ENCODE measurements at places on chromosomes 11 and 22.

- DNase-seq = no peak
Observed at GRCh38 chr11:65611758-65612603, 2.0 kb downstream of the MAP3K11 start.

- no peak for DNase-seq
Observed at GRCh38 chr22:23533328-23533762, 46.7 kb downstream of the IGLL1 start.

GRCh38 chr11:28003615-28004014 lies 104.3 kb downstream of the KIF18A start:
- DNase-seq = no peak

GRCh38 chr11:31824879-31825837 lies 14.0 kb upstream of the PAX6 start:
- DNase-seq = no peak

- no peak for DNase-seq
Observed at GRCh38 chr11:2144544-2145248, 5.5 kb upstream of the IGF2 start.

- no peak for DNase-seq
Observed at GRCh38 chr11:73295241-73295995, 12.7 kb upstream of the ARHGEF17 start.

GRCh38 chr11:116814502-116814901 lies 8.6 kb downstream of the APOA4 start:
- DNase-seq = no peak

GRCh38 chr11:123977731-123978347 lies at the start of gene OR10S1:
Gene OR10S1 (minus strand): TSS chr11:123977781. CDS start chr11:123977664, 117 bp downstream.
- no peak for DNase-seq

- DNase-seq = no peak
Observed at GRCh38 chr11:47724041-47724729, 9.0 kb upstream of the AGBL2 start.

DNA sequence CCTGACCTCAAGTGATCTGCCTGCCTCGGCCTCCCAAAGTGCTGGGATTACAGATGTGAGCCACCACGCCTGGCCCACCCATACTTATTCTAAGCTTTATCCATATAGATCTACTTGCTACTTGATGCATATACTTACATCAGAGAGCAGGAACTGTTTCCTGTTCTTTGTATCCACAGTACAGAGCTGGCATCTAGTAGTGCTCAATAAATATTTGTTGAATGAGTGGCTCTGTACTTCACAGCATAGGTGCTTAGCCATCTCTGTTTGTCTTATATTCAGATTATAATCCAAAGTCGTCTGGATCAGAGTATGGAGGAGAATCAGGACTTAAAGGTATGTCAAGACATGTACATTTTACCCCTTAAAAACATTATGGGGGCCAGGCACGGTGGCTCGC lies 38.6 kb upstream of the DLAT start:
- no peak for DNase-seq

GRCh38 chr11:78420796-78421209 lies 3.2 kb upstream of the GAB2 start:
- no peak for DNase-seq

- DNase-seq = no peak
Observed at GRCh38 chr22:23529166-23530103, 50.7 kb downstream of the IGLL1 start.

GRCh38 chr22:20396639-20397038 lies 2.7 kb downstream of the ZNF74 start:
- DNase-seq = no peak

GRCh38 chr11:94678236-94678635 lies 89.9 kb upstream of the AMOTL1 start:
- no peak for DNase-seq

GRCh38 chr11:114228435-114229411 lies 67.5 kb upstream of the NNMT start:
- DNase-seq = no peak

DNA sequence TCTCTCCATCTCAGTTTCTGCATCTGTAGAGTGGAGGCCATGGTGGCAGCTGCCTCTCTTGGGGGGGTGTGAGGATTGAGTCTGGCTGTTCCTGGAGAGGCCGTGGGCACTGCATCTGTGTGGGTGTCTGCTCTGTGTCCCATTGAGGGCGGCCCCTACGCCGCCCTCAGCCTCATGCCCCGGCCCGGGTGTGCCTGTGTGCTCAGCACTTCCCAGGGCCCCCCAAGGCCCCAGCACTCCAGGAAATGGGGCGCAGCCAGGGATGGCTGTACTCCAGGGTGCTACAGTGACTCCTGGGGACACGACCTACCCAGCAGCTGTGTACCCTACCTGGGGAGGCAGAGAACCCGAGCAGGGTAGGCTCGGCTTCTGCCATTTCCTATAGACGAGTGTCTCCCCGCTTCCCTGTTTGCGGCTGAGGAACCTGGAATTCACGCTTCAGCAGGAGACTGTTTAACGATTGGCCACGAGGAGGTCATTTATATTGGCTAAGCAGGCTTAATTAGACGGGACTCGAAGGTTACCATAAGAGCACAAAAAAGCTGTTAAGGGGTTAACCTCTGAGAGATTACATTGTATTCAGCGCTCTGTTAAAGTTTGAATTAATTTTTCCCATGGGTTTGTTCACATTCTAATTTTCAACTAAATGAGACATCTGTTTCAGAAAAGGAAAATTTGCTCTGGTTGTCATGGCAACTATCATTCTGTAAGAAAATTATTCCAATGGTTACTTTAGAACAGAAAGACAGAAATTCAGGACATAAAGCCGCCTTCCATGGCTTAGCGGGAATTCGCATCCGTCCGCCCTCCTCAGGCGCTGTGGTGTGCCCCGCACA lies 76.4 kb downstream of the MPPED1 start:
- no peak for DNase-seq

- DNase-seq = no peak
Observed at GRCh38 chr22:37167176-37167980, 17.7 kb upstream of the IL2RB start.

DNA sequence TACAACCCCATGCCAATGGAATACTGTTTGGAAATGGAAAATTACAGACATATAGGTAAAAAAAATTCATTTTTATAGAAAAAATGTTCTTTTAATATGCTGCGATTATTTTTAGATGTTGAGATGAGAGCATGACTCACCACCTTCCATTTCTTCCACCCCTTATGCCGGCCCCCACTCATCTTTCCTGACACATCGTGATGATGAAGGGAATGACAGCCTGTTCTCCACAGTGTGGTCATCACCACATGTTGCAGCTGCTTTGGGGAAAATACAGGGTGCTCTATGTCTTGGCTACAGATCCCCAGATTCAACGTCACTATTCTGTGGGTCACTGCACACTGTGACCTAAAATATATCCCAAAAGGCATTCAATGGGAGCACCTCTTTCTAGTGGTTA lies 916.2 kb downstream of the METTL15 start:
- DNase-seq = no peak

- no peak for DNase-seq
Observed at GRCh38 chr11:32643526-32643925, 59.9 kb downstream of the EIF3M start.

DNA sequence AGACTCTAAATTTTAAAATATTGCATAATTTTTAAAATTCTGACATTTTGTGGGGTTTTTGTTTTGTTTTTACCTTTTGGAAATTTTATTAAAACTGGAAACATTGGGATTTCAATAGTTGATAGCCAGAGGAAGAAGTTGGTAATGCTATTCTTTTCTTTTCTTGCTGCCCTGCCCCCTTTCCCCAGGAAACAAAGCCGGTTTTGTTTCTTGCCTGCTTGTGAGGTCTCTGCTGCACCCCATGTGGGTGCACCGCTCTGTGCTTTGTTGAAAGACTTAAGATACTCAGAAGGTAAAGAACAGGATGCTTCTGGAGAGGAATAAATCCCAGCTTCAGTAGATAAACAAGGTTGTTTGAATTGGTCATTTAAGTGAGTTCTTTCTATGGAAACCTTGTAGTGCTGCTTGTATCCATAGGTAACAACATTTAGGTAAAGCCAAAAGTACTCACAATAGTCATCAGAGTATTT lies 87.5 kb downstream of the YAP1 start:
- DNase-seq = no peak

GRCh38 chr11:110766316-110766715 lies 54.1 kb upstream of the ARHGAP20 start:
- DNase-seq = no peak

All from cerebellar nuclear complex (tissue), 1 donor.